ENCODE measurements at places on chromosomes 7 and 10.

GRCh38 chr7:36214608-36215456, 61.8 kb downstream of the EEPD1 start:
- DNase-seq: no peak

DNA sequence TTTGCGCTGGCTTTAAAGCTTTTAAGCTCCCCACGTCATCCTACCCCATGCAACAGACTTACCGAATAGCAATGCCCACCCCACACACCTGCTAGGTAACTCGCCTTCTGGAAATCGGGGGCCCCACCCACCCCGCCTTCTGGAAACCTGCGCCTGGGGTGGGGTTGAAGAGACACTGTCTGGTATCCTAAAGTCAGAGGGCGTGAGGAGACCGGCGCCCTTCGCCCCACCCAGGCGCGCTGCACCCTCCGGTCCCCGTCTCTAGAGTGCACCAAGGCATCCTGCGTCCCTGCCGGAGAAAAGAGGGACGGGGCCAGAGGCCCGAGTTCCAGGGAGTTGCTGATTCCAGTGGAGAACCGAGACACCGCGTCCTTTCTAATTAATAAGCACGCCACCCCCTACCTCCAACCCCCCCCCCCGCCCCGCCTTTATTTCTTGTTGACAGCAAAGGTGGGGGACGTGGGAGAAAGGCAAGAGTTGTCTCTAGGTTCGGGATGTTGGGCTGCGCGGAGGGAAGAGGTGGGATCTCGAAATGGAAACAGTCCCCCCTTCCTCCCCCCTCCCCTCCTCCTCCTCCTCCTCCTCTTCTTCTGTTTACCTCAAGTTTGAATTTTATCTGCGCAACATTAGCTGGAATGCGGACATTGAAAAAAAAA, 220.9 kb upstream of the MKLN1 start:
- peak; percentile 19 for DNase-seq

- peak; percentile 61 for DNase-seq
Observed at GRCh38 chr10:104045151-104046089, 40.3 kb downstream of the COL17A1 start.

GRCh38 chr7:27704422-27705199, 35.4 kb upstream of the TAX1BP1 start:
- DNase-seq: no peak

DNA sequence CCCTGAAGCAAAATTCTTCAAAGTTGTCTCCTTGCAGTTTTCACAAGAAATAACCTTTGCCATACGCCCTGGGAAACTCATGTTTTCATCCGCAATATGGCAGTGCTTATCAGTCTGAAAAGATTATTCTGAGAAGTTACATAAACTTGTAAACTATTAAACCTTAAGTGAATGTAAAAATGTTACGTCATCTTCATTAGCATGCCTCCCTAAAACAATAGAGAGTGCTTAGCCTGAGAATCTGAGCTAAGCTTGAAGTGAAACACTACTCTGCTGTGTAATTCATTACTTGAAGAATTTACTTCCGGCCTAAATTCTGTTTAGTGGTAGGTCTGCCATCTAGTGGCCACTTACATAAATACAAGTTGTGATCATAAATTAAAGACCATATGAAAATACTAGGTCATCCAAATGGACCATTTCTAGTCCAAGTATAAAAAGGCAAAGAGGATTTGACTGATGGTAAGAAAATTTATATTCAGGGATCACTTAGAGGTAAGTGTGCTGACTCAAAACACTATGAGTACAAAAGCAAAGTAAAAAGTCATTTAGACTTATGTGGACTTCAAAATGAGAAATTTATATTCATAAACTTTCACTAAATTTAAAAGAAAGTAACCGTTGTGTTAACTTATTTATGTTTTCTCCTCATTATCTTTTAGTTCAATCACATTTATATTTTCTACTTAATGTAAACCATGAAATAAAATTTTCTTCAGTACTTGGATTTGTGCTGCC, 745.1 kb upstream of the LRRTM3 start:
- DNase-seq: peak; percentile 35

DNA sequence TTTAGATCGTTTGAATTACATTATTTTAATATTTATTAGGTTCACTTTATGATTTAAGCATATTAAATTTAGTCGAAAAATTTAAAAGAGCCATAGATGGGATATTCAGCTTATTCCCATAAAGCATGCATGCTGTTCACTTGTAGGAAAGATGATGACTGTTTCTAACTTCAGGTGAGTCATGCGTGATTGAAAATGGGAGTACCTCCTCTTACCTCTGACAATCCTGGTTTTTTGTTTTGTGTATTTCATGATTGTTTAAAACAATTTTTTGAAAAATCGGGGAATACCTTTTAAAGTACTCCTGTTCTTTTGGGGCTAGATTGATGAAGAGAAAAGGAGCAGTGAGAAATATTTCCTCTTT, 1.4 kb downstream of the TNKS2 start:
- DNase-seq: no peak

GRCh38 chr7:64469673-64470072, 93.2 kb downstream of the ZNF680 start:
- DNase-seq: no peak

- no peak for DNase-seq
Observed at GRCh38 chr7:43337191-43337590, 224.7 kb downstream of the HECW1 start.

DNA sequence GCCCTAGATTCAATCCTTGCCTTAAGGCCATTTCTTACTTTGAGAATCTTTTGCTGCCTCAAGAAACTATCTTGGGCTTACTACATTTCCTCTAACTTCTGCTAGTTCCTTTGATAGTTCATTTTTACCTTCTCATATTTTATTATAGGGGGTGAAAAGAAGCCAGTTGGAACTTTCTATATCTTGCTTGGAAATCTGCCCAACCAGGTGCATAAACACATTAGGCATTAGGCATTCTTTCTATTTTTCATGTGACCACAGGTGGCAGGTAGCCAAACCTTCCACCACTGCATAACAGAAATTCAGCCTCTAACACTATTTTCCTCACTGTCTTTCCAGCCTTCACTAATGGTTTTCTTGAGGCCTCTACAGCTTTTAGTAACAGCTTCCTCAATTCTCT, 300.0 kb upstream of the SP8 start:
- peak; percentile 61 for DNase-seq

GRCh38 chr7:2321020-2321419, 6.8 kb upstream of the SNX8 start:
- no peak for DNase-seq

- DNase-seq: peak; percentile 16
Observed at GRCh38 chr10:67665491-67665890, 30.5 kb downstream of the CTNNA3 start.

- no peak for DNase-seq
Observed at GRCh38 chr7:29922921-29923700, 66.5 kb downstream of the SCRN1 start.

- DNase-seq: no peak
Observed at GRCh38 chr10:62185919-62186692, 82.5 kb downstream of the RTKN2 start.

- DNase-seq: no peak
Observed at GRCh38 chr10:49153115-49153514, 19.3 kb upstream of the FAM170B start.

DNA sequence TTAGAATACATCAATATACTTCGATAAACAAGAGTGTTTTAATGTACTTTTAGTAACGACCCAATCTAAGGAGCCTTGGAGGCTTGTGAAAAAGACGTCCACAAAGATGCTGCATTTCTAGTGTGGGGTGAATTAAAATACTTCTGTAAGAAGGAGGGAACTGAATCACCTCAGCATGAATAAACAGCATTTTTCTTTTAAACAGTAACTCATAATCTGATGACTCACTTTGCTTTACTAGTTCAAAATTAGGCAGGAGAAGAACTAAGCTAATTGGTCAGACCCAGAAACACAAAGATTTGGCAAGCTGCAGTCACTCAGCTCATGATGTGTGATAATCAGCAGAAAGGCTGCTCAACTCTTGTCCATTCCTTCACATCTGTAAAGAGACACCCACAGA, 24.2 kb downstream of the NCOA4 start:
- no peak for DNase-seq

GRCh38 chr7:31488562-31489203, 25.2 kb upstream of the ITPRID1 start:
- no peak for DNase-seq

GRCh38 chr7:105802604-105803428, 73.6 kb downstream of the ATXN7L1 start:
- no peak for DNase-seq

DNA sequence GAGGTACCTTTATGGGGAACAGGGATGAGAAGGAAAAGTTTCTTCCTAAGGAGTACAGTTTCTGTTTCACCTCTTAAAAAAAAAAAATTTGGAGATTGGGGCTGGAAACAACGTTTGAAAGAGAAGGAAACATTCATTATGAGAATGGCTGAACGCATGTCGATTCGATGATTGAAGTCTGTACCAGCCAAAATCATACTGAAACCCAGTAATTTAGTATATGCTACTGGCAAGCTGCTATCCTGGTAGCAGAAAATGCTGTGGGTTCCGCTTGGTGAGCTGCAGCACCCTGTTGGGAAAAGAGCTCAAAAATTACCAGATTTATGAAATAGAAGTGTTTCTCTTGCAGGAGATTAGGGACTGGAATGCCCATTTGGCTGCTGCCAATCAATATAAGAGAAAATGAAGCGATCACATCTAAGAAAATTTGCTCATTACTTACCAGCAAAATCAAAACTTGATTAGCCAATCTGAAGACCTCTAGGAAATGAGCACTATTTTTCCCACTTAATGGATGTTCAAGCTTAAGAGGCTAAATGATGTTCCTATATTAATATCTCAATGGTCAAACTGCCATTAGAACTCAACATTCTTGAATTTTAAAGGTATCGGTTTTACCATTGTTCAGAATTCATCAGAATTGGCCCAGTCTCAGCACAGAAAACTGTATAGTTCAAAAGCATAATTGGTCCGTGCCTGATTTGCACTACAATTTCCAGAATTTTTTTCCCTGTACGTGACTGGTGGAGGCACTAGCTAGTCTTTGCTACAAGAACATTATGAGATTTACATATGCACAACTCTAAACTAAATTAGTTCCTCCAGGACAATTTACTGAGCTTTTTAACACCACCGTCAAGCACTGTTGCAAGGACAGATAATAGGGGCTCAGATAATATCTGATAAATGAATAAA, 1.2 kb upstream of the ITGB1 start:
- no peak for DNase-seq

GRCh38 chr10:79340646-79341244, 6.5 kb upstream of the PPIF start:
- no peak for DNase-seq

DNA sequence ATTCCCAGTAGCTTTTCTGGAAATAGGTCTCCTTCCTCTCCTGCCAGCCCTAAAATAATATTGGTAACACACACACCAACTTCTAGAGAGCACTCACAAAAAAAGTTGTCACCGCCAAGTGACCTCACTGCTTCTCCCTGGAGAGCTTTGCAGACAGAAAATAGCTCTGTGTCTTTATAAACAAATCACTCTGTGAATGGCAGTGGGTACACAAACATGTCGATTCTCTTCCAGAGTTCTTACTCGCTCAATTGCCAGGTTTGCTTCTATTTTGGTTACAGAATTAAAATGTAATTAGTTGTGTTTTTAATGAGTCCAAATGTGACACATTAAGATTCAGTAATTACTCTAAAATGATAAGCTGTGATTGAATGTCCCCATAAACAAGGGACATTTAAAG, 649.2 kb upstream of the C7orf33 start:
- DNase-seq: no peak

Data from urothelium cell line (cell line).